ENCODE measurements at places on chromosomes 5 and 9.
A peak's percentile ranks its signal among the peaks of the same experiment; 100 is the strongest.

DNA sequence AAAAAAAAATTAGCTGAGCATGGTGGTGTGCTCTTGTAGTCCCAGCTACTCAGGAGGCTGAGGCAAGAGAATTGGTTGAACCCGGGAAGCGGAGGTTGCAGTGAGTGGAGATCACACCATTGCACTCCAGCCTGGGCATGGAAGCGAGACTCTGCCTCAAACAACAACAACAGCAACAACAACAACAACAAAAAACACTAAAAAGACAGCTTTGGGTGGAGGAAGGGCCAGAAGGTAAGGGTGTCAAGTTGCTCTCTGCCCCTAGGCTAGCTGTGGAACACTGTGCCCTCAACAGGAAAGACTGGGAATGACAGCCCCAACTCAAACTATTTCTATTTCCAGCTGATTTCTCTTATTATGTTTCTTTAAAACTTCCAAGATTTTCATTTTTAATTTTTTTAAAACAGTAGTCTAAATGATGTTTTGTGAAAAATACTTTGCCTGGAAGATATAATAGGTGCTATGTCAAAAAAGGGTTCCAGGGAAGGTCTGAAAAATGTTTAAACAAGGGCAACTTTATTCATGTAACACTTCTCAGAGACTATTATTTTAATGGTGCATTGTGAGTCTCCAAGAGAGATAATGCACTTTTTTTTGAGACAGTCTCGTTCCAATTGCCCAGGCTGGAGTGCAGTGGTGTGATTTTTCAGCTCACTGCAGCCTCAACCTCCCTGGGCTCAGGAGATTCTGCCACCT is 29.9 kb downstream of the CLINT1 start:
- DNase-seq: no peak

- no peak for DNase-seq
Measured at GRCh38 chr5:140205216-140205615, 30.2 kb downstream of the CYSTM1 start.

- DNase-seq: no peak
Measured at GRCh38 chr9:102135768-102136167, 397.3 kb upstream of the GRIN3A start.

GRCh38 chr5:149921597-149921996 is 23.0 kb downstream of the PDE6A start:
- no peak for DNase-seq

DNA sequence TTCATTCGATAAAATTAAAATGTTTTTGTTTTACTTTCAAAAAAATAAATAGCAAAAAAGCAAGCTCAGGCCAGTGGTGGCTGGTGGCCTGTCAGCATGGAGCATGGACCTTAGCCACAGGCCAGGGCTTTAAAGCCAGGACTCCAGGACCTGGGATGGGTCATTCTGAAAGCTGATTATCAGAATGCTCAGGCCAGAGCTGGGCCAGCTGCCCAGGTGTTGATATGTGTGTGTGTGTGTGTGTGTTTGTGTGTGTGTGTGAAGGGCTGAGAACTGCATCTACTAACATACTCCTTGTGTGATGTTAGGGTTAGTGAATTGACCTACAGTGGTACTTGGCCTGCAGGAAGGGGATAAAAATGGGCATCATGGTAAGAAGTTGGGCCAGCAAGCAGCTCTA is 21.5 kb downstream of the PALM2AKAP2 start:
- DNase-seq: no peak

DNA sequence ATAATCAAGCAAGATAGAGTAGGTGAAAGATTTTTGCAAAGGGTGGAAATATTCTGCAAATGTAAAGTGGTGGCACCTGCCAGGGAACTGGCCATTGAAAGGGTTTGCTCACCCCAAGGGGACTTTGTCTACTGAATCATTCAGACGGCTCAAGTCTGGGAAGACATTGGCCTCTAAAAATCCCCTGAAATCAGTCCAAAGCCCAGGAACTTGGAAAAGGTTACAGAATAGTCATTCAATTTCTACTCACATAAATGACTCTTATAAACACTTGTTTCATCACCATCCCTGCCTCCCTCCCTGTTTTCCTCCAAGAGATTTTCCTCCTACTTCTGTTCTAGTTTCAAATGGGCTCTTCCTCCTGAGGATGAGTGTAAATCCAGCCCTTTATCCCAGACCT is 28.5 kb downstream of the ZNF366 start:
- DNase-seq: no peak

DNA sequence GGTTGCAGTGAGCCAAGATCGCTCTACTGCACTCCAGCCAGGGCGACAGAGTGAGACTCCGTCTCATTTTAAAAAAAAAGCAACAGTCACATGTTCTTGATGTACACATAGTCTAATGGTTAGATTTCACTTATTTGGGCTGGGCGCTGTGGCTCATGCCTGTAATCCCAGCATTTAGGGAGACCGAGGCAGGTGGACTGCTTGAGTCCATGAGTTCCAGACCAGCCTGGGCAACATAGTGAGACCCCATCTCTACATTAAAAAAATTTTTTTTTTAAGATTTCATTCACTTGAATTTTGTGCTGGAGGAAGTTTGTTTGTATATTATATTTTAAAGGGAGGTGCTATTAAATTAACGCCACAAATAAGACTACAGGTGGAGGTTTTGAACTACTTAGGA is 21.9 kb downstream of the WNT8A start:
- DNase-seq: no peak

- DNase-seq: no peak
Measured at GRCh38 chr5:95081500-95081960, 203.4 kb downstream of the MCTP1 start.

- no peak for DNase-seq
Measured at GRCh38 chr9:5112646-5113045, 72.8 kb downstream of the INSL6 start.

DNA sequence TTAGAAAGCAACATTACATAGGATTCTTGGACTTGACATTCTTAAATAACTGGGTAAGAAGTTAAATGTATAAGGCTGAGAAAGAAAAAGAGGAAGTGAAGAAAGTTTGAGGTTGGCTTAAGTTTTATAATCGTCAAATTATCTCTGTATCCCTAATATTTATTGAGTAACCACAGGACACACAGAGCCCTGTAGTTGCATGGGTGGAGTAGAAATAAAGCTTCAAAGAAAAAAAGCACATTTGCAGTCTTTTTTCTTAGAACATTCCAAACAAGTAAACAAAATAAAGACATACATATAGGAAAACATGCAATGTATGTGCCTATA is 137.0 kb downstream of the CCDC192 start:
- DNase-seq: no peak

DNA sequence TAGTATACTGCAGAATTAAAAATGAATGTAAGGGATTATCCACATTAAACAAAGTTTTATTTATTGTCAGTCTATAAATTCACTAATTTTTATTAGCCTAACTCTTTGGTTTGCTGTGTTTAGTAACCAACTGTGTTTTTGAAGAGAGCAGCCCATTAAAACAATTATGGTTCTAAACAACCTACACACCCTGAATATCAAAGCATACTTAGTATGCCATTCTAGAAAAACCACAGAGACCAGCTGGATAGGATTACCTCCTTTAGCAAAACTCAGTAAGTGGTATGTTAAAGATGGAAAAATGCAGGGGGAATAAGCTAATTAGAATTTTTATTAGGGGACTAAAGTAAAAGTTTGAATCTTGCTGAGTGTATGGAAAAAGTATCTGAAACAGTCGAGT is 1981.7 kb upstream of the NUDT12 start:
- DNase-seq: no peak

- no peak for DNase-seq
Measured at GRCh38 chr9:84394036-84394435, 53.5 kb upstream of the SLC28A3 start.

- DNase-seq: no peak
Measured at GRCh38 chr5:14568333-14568732, 13.3 kb upstream of the OTULINL start.

DNA sequence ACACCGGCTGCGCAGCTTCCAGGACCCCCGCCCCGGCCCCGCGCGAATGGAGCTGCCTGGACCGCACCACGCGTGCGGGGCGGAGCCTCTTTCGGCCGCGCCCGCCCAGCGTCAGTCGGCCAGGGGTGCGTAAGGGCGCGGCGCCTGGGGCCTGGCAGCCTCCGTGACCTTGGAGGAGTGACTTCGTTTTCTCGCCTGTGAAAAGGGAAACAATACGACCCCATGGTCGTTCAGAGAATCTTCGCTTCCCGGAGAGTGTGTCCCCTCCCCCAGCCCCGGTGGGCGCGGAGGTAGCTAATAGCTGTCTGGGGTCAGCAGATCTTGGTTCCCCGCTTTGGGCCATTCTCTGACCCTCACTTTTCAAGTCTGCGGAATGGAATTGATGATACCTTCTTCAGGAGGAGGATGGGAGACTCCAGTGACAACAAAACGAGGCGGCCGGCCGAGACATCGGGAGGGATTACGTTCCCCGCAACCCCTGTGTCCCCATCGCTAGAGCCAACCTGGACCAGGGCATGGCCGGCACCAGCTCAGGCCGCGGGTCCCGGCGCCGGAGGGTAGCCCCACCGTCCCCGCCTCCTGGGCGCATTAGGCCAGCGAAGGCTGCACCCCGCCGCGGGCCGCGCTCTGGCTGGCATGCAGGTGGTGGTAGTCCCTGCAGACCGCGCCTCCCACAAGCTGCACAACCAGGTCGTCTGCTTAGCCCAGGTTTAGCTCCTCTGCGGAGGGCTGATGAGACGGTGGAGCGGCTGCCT is 5.5 kb upstream of the CDHR2 start:
- peak; percentile 77 for DNase-seq

DNA sequence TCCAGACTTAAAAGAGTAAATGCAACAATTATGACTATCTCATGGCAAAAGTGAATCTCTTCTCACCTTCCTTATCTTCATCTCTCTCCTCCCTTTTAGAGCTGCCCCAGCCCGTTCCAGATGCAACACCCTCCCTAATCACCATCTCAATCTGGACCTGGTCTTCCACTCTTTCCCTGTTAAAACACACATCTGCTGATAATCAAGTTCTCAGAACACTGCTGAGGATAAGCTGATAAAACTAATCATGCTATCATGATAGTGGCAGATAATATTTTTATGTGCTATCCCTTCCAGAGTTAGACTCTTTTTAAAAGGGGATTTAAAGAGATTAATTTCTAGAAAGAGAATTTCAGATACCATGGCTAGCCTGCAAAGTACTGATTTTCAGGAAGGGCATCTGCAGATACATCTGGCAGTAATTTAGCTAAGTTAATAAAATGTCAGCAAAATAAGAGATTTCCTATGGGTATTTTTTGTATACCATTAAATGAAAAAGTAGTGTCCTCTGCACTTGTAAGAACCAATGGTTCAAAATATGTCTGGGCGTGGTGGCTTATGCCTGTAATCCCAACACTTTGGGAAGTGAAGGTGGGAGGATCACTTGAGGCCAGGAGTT is 17.2 kb downstream of the SGTB start:
- DNase-seq: no peak

DNA sequence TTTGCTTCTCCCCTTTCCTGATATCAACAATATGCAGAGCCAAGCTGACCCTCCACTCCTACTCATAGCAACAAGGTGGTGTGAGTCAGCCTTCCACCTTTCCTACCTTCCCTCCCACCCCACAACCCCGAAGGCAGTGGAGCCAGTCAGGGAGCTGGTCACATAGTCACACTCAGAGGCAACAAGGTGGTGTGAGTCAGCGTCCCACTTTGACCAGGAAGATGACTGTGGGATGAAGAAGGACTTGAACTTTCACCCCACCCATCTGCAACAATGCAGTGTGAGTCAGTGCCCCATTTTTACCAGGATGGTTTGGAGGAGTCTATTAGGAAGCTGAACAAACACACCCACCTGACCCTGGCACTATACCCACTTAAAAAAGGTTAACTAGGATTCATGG is 30.1 kb upstream of the ZNF782 start:
- DNase-seq: no peak

DNA sequence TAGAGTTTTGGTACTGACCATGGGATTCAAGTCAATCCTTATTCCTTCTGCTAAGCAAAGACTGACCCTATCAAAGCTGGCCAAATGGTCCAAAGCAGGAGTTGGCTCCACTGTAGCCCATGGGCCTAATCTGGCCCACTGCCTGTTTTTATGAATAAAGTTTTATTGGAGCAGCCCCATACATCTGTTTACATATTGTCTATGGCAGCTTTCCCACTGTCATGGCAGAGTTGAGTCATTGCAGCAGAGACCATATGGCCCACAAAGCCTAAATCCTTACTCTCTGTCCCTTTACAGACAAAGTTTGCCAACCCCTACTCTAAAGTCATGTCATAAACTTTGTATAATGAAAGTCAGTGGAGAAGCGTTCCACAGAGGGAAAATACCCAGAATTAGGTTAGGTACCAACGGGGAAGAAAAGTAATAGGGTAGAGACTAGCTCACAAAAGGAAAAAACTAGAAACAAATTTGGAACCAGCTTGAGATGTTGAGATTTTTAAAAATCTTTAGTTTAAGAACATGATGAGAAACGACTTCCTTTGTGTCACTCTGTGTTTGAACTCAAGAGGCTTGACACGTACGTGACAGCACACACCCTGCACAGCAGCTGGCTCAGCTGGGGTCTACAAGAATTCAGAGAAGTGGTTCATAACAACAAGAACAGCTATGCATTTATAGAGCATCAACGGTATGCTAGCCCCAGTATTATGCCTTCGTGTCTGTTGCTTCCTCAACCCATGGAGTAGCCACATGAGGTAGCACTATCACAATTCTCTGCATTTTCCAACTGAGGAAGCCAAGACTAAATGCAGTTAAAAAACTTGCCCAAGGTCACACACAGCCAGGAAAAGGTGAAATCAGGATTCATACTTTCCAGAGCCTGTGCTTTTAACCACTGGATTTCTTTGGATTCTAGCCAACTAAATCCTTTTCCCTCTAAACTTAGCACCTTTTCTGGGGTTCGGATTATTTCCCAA is 198.9 kb upstream of the WWC1 start:
- no peak for DNase-seq

GRCh38 chr5:31661257-31661656 is 22.3 kb downstream of the PDZD2 start:
- no peak for DNase-seq

DNA sequence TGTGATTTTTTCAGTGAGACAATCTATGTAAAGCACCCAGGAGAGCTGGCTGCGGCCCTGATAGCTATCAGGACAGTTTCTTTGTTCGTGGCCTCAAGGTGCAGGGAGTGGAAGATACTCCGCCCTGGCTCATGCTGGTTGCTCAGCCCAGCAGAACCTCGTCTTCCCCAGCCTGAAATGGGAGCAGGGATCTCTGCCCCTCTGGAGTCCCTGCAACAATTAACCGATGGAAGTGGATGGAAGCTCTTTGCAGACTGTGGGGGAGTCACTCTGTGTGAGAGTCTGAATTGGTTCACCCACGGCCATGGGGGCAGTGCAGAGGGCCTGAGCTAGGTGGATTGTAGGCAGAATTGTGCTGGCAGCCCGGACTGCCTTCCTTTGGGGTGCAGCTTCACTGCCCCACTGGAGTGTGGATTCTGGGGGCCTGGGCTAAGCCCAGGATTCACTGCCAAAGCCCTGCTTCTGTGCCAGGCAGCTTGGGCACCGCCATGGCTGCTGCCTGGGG is 2.8 kb downstream of the AIF1L start:
- DNase-seq: no peak

Measured in activated naive CD8-positive, alpha-beta T cell treated with anti-CD3 and anti-CD28 coated beads, Interleukin-2, amount 50 U/mL, for 24 hours (primary cell).